Activated naive CD8-positive, alpha-beta T cell treated with anti-CD3 and anti-CD28 coated beads, Interleukin-2, amount 50 U/mL, for 24 hours (primary cell): ENCODE measurements at places on chromosomes 3 and 15.

GRCh38 chr3:194395778-194396538 lies 3.1 kb downstream of the GP5 start:
- H3K4me1 ChIP-seq: peaks cover 56% of the 10 kb centered on the region
- peaks cover 16% of the 10 kb centered on the region for H3K27me3 ChIP-seq
- peak overlapping the region; percentile 66 for H3K4me3 ChIP-seq
- H3K27ac ChIP-seq: peak overlapping the region; percentile 42

GRCh38 chr3:78887029-78887428 lies 880.8 kb downstream of the ROBO1 start:
- no peak for DNase-seq
- no peaks in the 10 kb centered on the region for H3K27me3 ChIP-seq
- no peaks in the 10 kb centered on the region for H3K4me1 ChIP-seq
- no peak overlapping the region for H3K4me3 ChIP-seq

DNA sequence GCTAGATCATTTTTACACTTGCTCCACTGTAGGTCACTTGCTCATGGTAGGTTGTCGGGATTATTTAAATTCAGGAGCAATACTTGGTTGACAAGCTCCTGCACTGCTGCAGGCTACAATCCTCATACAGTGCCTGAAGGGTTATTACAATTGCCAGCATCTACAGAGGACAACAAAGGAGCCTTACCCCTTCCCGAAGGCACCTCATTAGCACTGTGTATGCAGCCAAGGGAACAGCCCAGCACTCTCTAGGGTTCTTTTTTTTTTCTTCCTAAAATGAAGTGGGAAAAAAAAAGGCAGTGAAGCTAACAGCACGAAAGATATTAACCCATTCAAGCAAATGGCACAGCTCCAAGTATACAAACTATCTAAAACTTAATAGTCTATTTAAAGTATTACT lies 142.7 kb downstream of the ULK4 start:
- H3K36me3 ChIP-seq: peaks cover 5% of the 10 kb centered on the region
- no peaks in the 10 kb centered on the region for H3K27me3 ChIP-seq
- no peak overlapping the region for H3K27ac ChIP-seq
- H3K4me3 ChIP-seq: no peak overlapping the region

DNA sequence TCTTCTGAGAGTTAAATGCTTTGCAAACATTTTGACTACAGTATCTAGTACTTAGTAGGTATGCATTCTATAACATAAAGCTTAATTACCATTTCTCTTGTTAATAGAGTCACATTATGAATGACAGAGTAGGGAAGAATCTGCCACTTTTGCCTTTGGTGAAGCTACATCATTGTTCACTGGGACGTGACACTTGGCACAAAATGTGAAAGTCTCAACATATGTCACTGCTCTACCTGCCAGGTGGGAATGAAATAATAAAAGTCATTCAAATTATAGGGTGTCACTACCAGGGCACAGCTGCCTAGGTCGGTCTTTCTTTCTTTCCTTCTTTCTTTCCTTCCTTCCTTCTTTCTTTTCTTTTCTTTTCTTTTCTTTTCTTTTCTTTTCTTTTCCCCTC lies 17.6 kb downstream of the GPR87 start:
- no peak overlapping the region for H3K27ac ChIP-seq
- no peak for DNase-seq
- H3K4me1 ChIP-seq: peaks cover 32% of the 10 kb centered on the region

DNA sequence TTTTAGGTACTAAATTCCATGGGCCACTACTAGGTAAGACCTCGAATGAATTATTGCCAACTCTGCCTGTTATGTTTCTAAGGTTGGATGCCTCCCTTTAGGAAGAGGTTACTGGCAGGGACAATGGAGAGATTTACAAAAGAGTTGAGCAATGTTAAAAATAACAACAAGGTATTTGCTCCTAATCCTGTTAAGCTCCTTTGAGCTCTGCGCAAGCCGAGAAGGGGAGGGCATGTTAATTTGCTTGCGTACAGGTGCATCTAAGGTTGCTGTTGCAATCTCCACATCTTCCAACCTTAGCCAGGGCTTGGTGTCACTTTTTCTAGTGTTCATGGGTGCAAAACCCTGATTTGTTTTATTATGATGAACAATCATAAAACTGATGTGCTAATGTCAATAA lies 161.5 kb upstream of the TPM1 start:
- H3K36me3 ChIP-seq: no peaks in the 10 kb centered on the region
- no peak overlapping the region for H3K27ac ChIP-seq
- no peak for DNase-seq
- H3K4me1 ChIP-seq: peaks cover 11% of the 10 kb centered on the region
- H3K4me3 ChIP-seq: no peak overlapping the region
- peaks cover 4% of the 10 kb centered on the region for H3K27me3 ChIP-seq

DNA sequence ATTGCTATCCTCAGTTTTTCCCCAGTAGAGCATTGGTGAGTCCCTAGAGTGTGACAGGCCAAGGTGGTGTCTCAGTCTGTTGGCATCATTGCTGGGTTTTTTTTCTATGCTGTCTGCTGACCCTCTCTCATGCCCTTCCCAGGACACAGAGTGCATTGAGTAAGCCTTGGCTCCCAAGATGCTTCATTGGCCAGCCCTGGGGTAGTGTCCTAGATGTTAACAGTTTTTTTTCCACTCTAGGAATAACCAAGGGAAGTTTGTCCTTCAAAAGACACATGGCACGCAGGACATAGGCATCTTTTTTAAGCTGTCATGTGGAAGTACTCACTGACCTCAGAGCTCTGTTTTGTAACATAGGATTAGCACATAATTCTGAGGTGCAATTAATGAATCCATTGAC lies 19.5 kb downstream of the ADAMTSL3 start:
- no peak overlapping the region for H3K4me3 ChIP-seq
- H3K36me3 ChIP-seq: no peaks in the 10 kb centered on the region
- no peaks in the 10 kb centered on the region for H3K4me1 ChIP-seq
- no peak for DNase-seq
- no peak overlapping the region for H3K27ac ChIP-seq
- no peaks in the 10 kb centered on the region for H3K27me3 ChIP-seq

GRCh38 chr3:44827196-44827595 lies 34.5 kb upstream of the TMEM42 start:
- DNase-seq: no peak
- H3K36me3 ChIP-seq: peaks cover 57% of the 10 kb centered on the region
- no peaks in the 10 kb centered on the region for H3K27me3 ChIP-seq
- no peaks in the 10 kb centered on the region for H3K4me1 ChIP-seq
- no peak overlapping the region for H3K27ac ChIP-seq

GRCh38 chr15:36778531-36778930 lies 199.1 kb downstream of the CDIN1 start:
- no peak for DNase-seq
- no peaks in the 10 kb centered on the region for H3K27me3 ChIP-seq
- no peak overlapping the region for H3K4me3 ChIP-seq
- H3K4me1 ChIP-seq: peaks cover 2% of the 10 kb centered on the region

DNA sequence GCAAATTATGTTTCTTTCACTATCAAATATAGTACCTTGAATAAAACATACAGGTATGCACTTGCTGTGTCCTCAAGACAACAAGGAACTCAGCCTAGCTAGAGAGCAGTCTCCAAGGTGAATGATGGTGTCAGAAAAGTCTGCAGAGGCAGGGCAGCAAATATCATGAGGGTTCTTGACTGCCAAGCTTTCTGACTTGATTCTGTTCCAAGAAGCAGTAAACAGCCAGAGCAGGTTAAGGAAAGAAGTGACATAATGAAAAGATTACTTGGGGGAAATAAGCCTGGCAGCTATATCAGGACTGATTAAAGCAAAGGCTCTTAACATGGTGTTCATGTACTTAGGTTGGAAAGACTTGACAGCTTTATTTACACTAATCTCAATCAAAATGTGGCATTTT lies 192.2 kb upstream of the GADL1 start:
- H3K27ac ChIP-seq: no peak overlapping the region
- H3K27me3 ChIP-seq: no peaks in the 10 kb centered on the region
- no peaks in the 10 kb centered on the region for H3K4me1 ChIP-seq
- H3K4me3 ChIP-seq: no peak overlapping the region

GRCh38 chr3:184780981-184781515 lies 30.9 kb upstream of the VPS8 start:
- DNase-seq: no peak
- no peaks in the 10 kb centered on the region for H3K36me3 ChIP-seq
- no peak overlapping the region for H3K27ac ChIP-seq
- H3K4me1 ChIP-seq: peaks cover 12% of the 10 kb centered on the region
- peaks cover 17% of the 10 kb centered on the region for H3K27me3 ChIP-seq

- DNase-seq: peak; percentile 22
- peak overlapping the region; percentile 96 for H3K4me3 ChIP-seq
- H3K27me3 ChIP-seq: no peaks in the 10 kb centered on the region
Measured at GRCh38 chr3:153166206-153166605, 4.2 kb downstream of the RAP2B start.

DNA sequence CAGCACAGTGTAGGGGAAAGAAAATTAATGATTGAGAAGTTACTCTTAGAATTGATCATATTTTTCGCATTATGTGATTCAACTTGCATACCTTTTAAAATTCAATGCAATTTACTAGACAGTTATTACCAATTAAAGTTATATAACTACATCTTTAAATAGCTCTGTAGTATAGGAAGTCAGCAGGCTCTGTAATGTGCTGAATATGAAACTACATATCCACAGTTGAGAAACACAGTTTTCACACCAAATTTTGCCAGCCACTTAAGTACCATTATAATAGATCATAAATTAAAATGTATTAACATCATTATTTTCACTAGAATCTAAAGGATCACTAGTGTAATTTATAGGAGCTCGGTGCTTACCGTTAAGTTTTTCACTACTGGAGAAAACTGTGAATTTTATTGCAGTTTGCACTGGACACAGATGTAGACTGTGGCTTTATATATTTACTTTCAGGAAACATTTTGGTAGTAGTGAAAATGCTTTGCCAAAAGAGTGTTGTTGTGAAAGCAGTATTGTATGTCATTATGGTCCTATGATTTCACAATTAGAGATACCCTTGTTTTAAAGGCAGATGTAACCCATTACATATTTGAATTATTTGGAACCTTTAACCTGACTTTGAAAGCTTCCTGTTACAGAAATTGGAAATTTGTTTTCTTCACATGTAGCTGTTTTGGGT lies 113.6 kb downstream of the PLCL2 start:
- H3K4me1 ChIP-seq: peaks cover 67% of the 10 kb centered on the region
- no peak for DNase-seq
- no peak overlapping the region for H3K4me3 ChIP-seq

DNA sequence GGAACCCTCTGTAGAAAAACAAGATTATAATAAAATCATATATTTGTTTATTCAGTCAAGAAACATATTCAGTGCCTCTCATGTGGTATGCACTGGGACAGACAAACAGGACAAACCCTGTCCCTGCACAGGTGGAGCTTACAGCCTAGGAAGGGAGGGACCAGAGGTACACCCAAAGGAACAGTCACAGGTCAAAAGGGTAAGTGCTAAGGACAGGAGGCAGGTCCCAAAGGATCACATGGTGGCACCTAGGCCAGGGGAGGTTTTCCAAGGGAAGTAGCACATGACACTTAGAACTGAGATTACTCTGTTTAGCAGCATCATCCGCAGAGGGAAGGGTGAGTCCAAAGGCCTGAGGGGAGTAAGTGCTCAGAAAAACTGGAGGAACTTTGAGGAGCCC lies 254.4 kb upstream of the ARRDC4 start:
- H3K27ac ChIP-seq: no peak overlapping the region
- H3K4me1 ChIP-seq: no peaks in the 10 kb centered on the region

GRCh38 chr3:107916171-107916570 lies 174.7 kb downstream of the CD47 start:
- no peak for DNase-seq
- H3K27me3 ChIP-seq: peaks cover 3% of the 10 kb centered on the region
- peaks cover 14% of the 10 kb centered on the region for H3K4me1 ChIP-seq
- no peaks in the 10 kb centered on the region for H3K36me3 ChIP-seq
- no peak overlapping the region for H3K27ac ChIP-seq
- H3K4me3 ChIP-seq: no peak overlapping the region

- H3K27me3 ChIP-seq: no peaks in the 10 kb centered on the region
- H3K4me1 ChIP-seq: peaks cover 38% of the 10 kb centered on the region
- H3K27ac ChIP-seq: no peak overlapping the region
- H3K4me3 ChIP-seq: no peak overlapping the region
Measured at GRCh38 chr3:12946251-12946648, 104.9 kb upstream of the RPL32 start.

DNA sequence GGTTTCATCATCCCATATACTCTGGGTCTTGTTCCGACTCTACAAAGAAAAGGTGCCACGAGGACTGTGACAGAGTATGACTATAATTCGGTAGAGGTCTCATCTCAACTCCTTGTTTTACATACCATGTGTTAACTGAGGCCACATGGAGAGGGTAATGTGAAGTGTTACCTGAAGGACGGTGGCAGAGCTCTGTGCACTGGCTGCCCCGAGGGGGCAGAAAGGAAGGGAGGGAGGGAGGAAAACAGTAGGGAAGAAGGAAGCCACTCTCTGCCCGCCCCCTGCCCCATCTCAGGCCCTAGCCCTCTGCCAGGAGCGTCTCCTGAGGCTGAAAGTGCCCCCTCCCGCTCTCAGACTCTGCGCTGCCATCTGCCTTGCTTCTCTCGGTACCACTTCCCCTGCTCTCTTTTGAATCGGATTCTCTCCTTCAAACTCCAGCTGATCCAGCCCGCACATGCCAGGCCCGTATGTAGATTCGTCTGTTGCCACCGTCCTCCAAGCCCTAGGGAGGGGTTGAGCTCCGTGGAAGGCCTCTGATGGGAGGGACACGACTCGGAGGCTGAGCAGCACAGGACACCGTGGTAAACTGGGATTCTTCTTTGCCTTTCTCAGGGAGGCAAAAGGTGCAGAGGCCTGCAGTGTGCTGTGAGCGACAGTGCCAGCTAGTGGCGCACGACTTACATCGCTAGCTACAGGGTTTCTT lies 70.5 kb upstream of the ATP10A start:
- peak overlapping the region; percentile 79 for H3K4me3 ChIP-seq
- peak; percentile 65 for DNase-seq
- peaks cover 4% of the 10 kb centered on the region for H3K27me3 ChIP-seq

- no peaks in the 10 kb centered on the region for H3K27me3 ChIP-seq
- no peak for DNase-seq
- no peak overlapping the region for H3K27ac ChIP-seq
- peaks cover 11% of the 10 kb centered on the region for H3K36me3 ChIP-seq
Measured at GRCh38 chr15:100256970-100257650, 84.7 kb downstream of the ADAMTS17 start.

GRCh38 chr3:34183611-34184340 lies 385.3 kb downstream of the PDCD6IP start:
- peaks cover 9% of the 10 kb centered on the region for H3K4me1 ChIP-seq
- H3K4me3 ChIP-seq: no peak overlapping the region
- H3K27ac ChIP-seq: no peak overlapping the region
- H3K36me3 ChIP-seq: no peaks in the 10 kb centered on the region

GRCh38 chr3:88807491-88808105 lies 299.8 kb upstream of the EPHA3 start:
- no peaks in the 10 kb centered on the region for H3K4me1 ChIP-seq
- H3K4me3 ChIP-seq: no peak overlapping the region
- no peaks in the 10 kb centered on the region for H3K36me3 ChIP-seq

GRCh38 chr15:87348746-87349145 lies 907.8 kb downstream of the NTRK3 start:
- no peaks in the 10 kb centered on the region for H3K4me1 ChIP-seq
- no peak overlapping the region for H3K27ac ChIP-seq

DNA sequence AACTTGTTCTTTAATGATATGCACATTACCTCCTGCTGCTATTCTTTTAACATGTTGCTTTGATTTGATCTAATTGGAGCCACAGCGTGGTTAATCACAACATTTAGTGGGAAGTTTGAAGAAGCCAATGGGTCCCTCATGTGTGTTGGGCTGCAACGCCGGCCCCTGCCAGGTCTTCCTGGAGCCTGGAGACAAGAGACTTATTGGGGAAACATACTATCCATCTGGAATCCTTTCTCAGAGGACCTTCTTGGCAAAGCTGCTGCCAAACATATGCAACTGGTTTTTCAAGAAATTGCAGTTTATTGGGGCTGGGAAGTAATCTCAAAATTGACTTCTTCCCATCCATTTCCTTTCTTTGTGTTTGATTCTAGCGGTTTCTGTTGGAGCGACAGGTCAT lies 396.3 kb upstream of the PROK2 start:
- H3K27ac ChIP-seq: no peak overlapping the region
- peaks cover 56% of the 10 kb centered on the region for H3K27me3 ChIP-seq
- H3K36me3 ChIP-seq: no peaks in the 10 kb centered on the region
- peaks cover 28% of the 10 kb centered on the region for H3K4me1 ChIP-seq
